ENCODE measurements at places on chromosomes 16 and 17.
A peak's percentile ranks its signal among the peaks of the same experiment; 100 is the strongest.

DNA sequence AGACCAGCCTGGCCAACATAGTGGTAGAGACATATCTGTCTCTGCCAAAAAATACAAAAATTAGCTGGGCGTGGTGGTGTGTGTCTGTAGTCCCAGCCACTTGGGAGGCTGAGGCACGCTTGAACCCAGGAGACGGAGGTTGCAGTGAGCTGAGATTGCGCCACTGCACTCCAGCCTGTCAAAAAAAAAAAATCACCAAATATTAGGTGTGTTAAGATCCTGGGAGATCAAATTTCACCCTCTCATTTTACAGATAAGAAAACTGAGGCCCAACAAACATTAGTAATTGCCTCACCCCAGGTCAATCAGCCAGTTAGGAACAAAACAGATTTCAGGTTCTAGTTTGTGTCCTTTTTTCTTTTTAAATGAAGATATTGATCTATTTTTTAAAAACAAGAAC lies 116.7 kb downstream of the MSI2 start:
- no peak for DNase-seq

- peak; percentile 64 for DNase-seq
Measured at GRCh38 chr16:21952040-21952792, 945 bp upstream of the UQCRC2 start.

GRCh38 chr16:14301169-14302030 lies 230.3 kb downstream of the MRTFB start:
- DNase-seq, result peak; percentile 61

- DNase-seq, result peak; percentile 34
Measured at GRCh38 chr17:66673668-66674276, 161.1 kb upstream of the CACNG5 start.

DNA sequence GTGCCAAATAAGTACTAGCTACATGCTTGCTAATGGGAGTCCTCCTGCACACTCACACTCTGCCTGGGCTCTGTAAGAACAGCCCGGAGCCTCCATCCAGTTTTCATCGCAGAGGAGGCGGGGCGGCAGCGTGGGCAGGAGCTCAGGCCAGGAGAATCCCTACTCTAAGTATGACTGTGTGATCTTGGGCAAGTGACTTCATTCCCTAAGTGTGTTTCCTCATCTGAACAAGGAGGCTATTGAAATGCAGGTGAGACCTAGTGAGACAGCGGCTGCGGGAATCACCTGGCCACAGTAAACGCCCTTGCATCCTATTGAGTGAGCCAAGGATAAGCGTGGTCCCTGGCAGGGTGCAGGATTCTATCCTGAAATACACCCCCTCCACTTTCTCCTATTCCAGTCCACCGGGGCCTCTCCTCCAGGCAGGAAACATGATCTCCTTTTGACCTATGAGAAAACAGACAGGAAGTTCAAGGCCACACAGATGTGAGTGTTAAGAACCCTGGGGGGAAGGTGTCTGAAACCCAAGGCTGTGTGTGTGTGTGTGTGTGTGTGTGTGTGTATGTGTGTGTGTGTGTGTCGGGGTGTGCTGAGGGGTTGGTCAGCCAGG lies 5.2 kb upstream of the RAI1 start:
- peak; percentile 94 for DNase-seq

DNA sequence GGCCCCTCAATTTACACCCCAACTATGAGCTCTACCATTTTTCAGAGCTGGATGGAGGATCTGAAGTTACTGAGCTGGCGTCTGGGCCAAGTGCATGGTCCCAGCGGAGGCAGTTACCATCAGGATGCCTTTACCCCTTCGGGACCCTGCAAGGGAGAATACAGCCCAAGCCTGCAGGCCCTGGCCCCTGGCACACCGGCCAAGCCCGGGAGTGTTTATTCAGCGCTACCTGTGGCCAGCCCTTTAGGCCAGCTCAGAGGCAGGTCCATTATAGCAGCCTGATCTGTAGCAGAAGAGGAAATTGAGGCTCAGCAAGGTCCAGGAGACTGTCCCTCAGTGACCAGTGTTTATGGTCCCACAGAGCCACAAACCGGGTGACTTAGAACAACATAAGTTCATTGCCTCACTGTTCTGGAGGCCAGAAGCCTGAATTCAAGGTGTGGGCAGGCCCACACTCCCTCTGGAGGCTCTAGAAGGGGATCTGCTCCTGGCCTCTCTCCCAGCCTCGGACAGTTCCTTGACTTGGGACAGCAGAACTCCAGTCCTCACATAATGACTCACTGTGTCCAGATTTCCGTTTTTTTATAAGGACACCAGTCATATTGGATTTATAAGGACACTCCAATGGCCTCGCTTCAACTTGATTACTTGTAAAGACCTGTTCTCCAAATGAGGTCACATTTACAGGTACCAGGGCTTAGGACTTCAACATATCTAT lies 8.8 kb downstream of the SEC14L5 start:
- DNase-seq, result no peak
